ENCODE measurements at places on chromosomes 11 and 22. TPM values are rescaled to one million over a fixed set of nuclear protein-coding genes. Genes with fewer than 3 reads are reported as not detected.

Gene GUCY1A2
- not detected for total RNA-seq

DNA sequence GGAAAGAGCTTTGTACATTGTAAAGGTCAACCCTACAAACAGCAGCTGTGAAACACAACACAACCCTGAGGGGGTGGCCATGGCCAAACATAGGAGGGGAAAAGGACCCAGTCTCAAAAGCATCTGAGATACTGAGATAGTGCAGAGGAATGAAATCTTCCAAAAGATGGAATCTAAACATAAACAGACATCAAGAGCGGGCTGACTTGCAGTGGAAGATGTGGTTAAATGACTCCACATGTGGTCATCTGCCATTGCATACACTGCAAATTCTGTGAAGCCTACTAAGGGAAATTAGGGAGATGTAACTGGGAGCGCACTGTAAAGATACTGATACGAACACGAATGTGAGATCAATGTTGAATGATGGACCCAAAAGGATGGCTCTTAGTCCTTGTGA lies 22.0 kb downstream of the BDNF start:
- DNase-seq: no peak

DNA sequence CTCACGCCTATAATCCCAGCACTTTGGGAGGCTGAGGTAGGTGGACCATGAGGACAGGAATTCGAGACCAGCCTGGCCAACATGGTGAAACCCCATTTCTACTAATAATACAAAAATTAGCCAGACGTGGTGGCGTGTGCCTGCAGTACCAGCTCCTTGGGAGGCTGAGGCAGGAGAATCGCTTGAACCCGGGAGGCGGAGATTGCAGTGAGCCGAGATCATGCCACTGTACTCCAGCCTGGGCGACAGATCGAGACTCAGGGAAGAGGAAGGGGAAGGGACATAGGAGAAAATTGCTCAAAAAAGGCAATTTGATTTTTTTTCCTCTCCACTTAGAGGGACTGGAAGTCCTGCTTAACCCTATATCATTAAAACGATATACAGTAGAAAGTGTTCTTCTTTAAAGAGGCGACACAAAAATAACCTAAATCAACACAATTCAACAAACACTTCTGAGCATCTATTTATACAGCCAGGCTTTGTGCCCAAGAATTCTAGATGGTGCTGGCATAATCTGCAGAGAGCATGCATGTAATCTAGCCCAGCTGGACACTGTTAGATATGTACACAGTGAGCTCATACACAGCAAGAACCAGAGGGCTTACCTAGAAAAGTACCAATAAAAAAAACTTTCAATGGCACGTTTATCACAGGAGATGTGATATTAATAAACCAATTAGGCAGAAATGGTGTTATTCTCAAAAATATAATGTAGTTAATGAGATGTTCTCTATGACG lies 20.9 kb upstream of the DENND5A start:
- no peak for DNase-seq

GRCh38 chr11:1949302-1949701 lies 2.2 kb downstream of the MRPL23 start:
- no peak for DNase-seq

DNA sequence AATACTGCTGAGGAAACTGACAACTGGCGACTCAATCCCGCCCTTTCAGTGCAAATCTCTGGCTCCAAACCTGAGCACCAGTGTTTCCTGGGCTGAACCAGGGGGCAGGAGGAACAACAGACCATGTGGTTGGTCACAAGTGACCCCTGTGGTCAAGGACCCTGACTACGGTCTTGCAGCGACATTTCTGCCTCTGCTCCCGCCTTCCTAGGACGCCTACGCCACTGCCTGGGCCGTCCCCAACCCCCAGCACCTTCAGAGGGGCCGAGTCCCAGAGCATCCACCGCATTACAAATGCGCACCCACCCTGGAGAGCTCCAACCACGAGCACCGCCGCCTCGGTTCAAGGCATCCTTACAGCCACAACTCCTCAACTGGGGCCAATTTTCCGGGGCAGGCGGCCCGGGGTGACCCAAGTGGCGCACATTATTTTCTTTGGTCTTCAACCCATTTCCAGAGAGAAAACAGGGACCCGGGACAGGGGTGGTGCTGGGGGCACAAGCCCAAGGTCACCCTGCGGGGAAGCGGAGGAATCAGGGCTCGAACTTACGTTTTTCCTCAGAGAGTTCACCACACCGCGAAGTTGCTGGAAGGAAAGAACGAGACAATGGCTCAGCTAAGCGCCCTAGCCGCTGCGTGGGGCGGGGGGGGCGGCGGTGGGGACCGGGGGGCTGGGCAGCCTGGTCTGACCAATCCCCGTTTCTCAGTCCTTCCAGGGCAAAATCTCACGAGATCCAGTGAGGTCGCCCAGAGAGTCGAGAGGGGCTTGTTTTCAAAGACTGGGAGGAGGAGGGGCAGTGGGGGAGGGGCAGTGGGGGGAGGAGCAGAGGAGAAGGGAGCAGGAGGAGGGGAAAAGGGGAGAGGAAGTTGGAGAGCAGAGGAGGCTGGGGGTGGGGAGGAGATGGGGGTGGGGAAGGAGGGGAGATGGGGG lies 1.8 kb downstream of the PRAME start:
- no peak for DNase-seq
